Left lung (tissue), 14 donors: ENCODE measurements at places on chromosomes 7 and 10. TPM values are rescaled to one million over a fixed set of nuclear protein-coding genes. Genes with fewer than 3 reads are reported as not detected.

- peak; percentile 66 for DNase-seq
These were observed 784.5 kb upstream of the IGFBP3 start for GRCh38 chr7:46705386-46706255.

GRCh38 chr7:47049234-47049774, 532.6 kb downstream of the TNS3 start:
- DNase-seq, result no peak

DNA sequence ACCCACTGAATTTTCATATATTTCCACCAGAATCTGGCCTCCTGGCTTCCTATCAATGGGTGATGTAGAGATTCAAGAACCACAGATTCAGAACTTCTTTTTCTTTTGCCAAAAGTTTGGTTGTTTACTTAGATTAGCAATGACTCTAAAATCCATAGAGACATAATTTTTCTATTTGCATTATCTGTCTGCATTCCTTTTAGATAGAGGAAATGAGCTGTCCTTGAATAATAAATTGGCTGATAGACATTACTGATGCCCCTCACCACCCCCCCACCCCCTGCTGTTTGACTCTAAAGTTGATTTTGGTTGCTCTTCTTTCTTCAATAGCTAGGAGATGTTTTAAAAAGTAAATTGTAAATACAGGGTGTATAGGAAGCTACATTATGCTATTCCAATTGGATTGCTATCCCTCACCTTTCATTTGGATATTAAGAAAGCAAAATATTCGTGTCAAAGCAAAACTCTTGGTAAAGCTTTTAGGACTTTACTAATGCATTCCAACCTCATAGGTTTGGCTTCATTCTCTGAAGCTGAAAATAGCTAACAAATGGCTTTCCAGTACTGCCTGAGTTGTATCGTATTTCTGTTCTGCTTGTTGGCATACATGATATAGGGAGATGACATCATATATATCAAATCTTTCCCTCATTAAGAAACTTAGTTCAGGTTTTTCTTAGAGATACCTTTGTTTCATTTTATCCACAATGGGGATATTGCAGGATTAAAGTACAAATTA, 606.0 kb downstream of the ARL4A start:
- DNase-seq, result no peak

LIPM gene
- not detected for total RNA-seq

OPALIN gene
- not detected for total RNA-seq
